ENCODE measurements at places on chromosomes 1 and 21.

GRCh38 chr1:109216662-109217061 lies 2.9 kb downstream of the SARS1 start:
- DNase-seq, result no peak

GRCh38 chr1:7575041-7575400 lies 196.1 kb upstream of the VAMP3 start:
- DNase-seq, result no peak

GRCh38 chr1:186033847-186034271 lies 299.7 kb downstream of the HMCN1 start:
- DNase-seq, result no peak

- DNase-seq, result no peak
Observed at GRCh38 chr1:41473738-41474362, 10.6 kb downstream of the EDN2 start.

- DNase-seq, result no peak
Observed at GRCh38 chr1:37602750-37603694, 7.3 kb upstream of the GNL2 start.

- no peak for DNase-seq
Observed at GRCh38 chr1:112887599-112888283, 68.3 kb downstream of the SLC16A1 start.

All from CMK (cell line).